Activated CD4-positive, alpha-beta T cell treated with anti-CD3 and anti-CD28 coated beads for 4 hours (primary cell): ENCODE measurements at places on chromosomes 1 and 21.

DNA sequence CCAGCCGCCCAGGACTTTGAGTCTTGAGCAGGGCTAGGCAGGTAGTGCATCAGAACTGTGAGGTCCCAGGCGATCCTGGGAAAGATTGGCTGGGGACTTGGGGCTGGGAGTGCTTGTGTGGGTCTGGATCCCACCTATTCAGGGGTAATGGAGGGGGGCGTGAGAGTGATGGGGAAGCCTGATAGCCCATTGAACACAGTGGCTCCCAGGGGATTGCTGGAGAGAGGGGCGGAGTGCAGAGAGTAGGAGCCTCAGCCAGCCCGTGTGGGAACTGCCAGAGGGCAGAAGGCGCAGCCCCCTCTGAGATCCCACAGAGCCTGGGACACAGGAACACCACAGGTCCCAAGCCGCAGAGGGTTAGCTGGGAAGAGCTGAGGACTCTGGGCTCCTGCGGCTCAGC lies 19.3 kb upstream of the PDZK1IP1 start:
- DNase-seq, result no peak

DNA sequence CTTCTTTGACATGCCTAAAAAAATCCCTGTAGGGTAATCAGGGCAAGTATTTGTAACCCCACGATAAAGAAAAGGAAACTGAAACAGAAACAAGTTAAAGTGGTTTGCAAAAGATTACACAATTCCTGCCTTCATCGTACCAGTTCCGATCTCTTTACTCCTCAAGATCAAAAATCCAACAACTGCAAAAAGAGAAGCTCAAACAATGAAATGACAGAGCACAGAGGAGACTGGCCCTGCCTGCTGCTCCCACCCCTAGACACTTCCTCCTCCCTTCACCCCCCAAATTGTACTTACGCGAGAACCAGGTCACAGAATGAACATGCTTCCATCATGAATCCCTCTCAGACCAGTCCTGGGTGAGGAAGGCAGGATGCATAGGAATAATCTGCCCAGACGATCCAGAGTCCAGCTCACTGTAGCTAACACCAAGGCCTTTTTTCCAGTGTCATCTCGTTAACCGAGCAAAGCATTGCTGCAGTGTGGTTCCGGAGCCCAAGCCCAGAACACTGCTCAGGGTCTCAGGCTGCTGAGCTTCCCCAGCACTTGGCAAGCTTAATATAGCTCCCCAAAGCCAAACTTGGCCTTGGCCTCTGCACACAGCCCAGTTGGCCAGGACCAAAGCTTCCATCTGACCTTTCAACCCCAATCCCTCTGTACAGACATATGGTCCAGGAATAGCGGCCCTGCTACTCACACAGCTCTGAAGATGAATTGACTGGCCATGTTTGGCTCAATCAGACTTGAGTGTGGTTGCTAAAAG lies 20.3 kb downstream of the RXRG start:
- no peak for DNase-seq

DNA sequence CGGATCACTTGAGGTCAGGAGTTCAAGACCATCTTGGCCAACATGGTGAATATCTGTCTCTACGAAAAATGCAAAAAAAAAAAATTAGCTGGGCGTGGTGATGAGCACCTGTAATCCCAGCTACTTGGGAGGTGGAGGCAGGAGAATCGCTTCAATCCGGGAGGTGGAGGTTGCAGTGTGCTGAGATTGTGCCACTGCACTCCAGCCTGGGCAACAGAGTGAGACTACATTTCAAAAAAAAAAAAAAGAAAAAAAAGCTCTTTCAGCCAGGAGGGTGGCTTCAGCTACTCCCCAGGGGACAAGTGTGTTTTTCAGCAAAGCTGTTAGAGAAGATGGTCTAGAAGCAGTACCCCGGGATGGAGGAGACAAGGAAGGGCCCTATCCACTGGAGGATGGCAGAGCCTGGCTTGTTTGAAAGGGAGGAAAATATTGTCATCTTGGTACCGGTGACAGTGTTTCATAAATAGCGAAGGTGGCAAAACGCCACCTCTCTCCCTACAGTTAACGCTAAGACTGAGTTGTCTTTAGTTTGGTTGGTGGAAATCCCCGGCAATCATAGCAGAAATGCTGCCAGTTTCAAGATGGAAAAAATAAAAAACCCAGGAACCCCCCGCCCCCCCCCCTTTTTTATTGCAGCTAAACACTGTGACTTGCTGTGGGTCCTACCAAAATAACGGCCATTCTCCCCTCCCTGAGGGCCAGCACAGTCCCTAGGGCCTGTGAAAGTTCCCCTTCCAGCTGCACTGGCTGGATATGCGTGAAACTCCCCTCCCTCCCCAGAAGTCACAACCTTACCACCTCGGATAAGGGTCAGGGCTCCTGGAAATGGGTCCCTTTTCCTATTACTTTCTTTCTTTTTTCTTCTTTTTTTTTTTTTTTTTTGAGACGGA lies 3.5 kb downstream of the PIK3CD start:
- peak; percentile 56 for DNase-seq

DNA sequence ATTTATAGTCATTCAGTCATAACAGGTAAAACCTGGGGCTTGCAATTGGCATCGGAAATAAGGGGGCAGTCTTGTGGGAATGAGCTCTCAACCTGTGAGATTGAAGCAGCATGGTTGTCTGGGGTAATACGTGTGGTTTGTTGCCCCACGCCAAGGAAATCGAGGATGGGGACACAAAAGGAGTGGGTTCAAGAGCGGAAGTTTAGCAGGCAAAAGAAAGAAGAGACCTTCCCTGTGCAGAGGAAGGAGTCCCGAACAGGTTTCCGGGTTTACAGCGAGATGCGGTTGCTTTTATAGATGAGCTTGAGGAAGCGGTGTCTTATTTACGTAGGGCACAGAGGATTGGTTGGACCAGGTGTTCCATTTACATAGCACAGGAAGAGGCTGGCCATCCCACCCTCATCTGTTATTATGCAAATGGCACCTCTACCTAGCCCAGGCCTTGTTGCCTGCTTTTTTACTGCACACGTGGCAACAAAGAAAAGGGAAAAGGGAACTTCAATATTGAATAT lies 37.3 kb downstream of the IFNAR1 start:
- peak; percentile 62 for DNase-seq

- no peak for DNase-seq
Observed at GRCh38 chr1:248015803-248016202, 2.3 kb downstream of the OR2L5 start.

GRCh38 chr1:201172999-201173610 lies 17.5 kb upstream of the IGFN1 start:
- DNase-seq, result no peak
